GM06990 (cell line): ENCODE measurements at places on chromosomes 7 and 10.

DNA sequence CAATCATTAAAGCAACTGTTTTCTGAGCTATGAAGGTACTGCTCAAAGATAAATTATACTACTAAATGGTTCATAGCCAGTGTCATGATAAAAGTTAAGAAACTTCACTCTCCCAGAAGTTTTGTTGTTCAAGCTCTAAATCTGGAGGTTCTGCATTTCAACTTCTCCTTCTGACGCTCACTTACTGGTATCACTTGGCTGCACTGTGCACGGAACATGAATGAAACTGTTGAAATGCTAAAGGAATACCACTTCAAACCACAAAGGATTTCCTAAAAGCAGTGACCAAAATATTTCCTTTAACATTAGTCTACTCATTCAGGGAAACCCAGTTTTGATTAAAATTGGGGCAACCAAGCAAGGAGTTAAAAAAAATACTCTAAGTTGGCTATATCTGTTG lies 93.6 kb downstream of the UBE2H start:
- DNase-seq: peak; percentile 33

GRCh38 chr7:119472408-119473038 lies 800.5 kb upstream of the KCND2 start:
- DNase-seq: no peak

- no peak for DNase-seq
Measured at GRCh38 chr7:155710530-155710929, 66.1 kb downstream of the RBM33 start.

GRCh38 chr7:66150471-66150870 lies 35.8 kb downstream of the CRCP start:
- no peak for DNase-seq

GRCh38 chr7:106595922-106596321 lies 65.0 kb downstream of the CCDC71L start:
- no peak for DNase-seq

DNA sequence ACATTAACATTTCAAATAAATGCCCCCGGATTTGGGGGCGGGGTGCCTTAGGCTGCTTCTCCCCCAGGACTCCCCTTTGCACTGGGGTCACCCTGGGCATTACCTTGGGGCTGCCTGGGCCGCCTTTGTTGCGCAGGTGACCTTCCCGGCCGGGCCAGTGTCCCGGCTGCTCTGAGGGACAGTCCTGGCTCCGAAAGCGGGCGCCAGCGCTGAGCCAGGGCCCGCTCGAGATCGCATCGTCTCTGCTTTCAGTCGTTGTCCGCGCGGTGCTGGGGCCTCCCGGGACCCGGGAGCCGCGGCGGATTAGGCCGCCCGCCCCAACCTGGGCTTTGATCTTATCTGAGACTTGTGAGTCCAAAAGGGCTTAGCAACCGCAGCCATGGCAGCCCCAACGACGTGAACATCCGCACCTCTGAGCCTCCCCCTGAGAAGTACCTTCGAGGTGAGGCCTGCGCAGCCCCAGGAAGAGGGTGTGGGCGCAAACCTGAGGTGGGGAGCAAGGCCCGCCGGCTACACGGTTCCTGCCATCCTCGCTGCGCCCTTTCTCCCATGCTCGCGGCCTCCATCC lies 14.8 kb upstream of the WAPL start:
- peak; percentile 17 for DNase-seq

DNA sequence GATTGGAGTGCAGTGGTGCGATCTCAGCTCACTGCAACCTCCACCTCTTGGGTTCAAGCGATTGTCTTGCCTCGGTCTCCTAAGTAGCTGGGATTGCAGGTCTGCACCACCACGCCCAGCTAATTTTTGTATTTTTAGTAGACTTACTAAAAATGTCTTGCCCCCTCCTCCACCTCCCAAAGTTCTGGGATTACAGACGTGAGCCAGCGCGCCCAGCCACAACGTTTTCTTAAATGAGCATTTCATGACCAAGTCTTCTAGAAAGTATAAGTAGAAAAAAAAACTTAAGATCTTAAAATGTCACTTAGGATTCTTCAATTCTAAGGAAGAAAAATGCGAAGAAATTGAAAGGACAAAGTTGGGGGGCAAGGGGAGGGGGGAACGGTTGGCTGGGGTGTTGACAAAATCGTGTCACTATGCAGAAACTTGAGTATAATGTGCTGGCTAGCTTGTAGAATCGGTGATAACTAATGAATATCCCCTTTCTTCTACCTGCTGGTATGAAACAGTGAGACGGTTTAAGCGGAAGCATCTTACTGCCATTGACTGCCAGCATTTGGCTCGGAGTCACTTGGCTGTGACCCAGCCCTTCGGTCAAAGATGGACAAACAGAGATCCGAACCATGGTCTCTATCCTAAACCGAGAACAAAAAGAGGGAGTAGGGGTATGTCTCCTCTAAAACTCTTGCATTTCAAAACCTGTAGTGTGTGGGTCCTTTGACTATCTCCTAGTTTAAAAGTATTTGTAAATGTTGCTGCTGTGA lies 12.7 kb downstream of the FBH1 start:
- DNase-seq: no peak

DNA sequence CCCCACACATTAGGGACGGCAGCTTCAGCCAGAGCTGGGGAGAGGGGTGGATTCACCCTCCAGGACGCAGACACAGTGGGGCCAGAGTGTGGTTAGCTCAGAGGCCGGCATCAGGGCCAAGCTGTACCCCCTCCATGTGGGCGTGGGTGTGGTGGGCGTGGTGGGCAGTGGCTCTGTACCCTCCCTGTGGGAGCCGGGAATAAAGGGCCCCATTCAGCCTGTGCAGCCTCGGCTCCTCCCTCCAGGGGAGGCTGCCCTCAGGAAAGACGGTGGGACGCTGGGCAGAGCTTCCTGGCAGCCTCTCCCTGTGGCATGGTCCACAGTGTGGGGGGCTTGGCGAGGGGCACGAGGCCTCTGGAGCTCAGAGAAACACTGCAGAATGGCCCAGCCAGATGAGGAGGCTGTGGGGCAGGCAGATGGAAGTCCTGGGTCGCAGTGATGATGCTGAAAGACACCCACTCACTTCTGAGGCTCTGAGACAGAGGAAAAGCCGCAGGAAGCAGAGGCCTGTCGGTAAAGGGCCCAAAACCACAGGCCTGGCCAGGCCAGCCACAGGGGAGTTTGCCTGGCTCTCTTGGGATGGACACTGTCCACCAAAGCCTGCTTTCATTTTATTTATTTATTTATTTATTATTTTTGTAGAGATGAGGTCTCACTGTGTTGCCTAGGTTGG lies 108.0 kb downstream of the SH3PXD2A start:
- DNase-seq: no peak

GRCh38 chr7:20107582-20107981 lies 109.6 kb downstream of the MACC1 start:
- DNase-seq: no peak

DNA sequence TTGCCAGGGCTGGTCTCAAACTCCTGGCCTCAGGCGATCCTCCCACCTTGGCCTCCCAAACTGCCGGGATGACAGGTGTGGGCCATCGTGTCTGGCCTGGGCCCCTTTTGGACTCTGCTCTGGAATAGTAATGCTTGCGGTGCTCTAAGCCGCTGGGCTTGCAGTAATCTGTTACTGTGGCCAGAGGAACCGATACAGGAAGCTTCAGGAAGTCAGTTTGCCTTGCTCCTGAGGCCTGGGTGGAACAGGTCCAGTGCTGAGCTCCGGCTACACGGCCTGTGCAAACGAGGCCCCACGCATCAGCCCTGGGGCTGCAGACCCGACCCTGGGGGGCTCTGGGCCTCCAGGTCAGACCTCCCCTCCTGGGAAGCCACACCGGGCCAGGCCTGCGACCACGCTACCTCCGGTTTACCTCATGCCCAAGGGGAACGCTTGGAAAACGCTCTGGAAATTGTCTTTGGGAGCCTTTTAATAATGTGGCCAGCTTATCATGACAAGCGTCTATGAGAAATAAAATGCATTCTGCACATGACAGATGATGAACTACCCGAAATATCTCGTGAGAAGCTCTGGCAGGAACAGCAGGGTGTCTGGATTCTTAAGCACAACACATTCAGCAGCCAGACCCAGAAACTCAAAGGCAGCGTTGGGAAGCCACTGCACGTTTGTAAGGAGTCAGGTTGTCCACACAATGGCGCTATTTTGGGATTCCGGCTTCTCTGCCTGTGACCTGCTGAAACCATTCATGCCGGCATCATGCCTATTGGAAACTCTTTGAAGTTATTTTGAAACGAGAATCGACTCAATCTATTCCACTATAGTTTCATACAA lies 10.1 kb upstream of the ADAP1 start:
- no peak for DNase-seq

GRCh38 chr7:45882465-45882810 lies 5.8 kb upstream of the IGFBP1 start:
- DNase-seq: no peak

DNA sequence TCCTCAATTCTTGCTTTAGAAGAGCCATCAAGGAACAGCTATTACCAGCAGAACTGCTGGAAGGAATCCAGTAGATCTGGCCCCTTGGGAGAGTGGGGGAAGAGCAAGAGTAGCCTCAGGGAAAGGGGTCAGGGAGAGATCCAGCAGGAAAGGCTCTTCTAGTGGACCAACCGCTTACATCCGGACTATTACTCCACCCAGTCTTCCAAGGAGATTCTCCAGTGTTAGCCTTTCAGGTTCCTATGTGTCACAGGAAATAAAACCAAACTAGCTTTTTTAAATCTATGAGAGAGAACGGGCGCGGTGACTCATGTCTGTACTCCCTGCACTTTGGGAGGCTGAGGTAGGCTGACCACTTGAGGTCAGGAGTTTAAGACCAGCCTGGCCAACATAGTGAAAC lies 34.3 kb downstream of the TET1 start:
- DNase-seq: no peak
